ENCODE measurements at places on chromosomes 12 and 14.

DNA sequence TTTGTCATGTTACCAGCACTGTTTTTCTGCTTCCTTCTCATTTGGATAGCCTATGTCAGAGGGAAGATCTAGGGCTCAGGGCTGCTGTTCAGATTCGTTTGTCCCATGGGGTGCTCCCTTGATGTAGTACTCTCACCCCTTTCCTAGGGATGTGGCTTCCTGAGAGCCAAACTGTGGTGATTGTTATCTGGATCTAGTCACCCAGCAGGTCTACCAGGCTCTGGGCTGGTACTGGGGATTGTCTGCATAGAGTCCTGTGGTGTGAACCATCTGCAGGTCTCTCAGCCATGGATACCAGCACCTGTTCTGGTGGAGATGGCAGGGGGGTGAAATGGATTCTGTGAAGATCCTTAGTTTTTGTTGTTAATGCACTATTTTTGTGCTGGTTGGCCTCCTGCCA lies 5.5 kb upstream of the SERPINA11 start:
- no peak for DNase-seq

DNA sequence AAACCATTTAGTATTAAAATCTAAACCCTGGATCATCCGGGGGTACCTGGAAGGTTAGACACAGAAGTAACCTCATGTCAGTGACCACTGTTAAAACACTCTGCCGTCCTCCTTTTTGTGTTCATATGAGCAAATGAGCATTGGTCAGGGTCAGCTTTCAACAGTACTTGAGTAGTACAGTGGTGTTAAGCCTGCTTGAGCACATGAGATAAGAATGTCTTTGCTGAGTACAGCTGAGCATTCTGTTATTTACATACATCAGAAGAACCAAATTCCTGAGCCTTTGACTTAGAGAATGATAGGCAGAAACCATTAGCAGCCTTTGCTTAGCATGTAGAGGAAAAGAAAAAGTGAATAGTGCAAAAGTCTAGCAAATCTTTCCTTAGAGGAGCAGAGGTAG lies 38.6 kb upstream of the LRTM2 start:
- no peak for DNase-seq

- no peak for DNase-seq
Observed at GRCh38 chr14:22870811-22871223, 723 bp upstream of the LRP10 start.

DNA sequence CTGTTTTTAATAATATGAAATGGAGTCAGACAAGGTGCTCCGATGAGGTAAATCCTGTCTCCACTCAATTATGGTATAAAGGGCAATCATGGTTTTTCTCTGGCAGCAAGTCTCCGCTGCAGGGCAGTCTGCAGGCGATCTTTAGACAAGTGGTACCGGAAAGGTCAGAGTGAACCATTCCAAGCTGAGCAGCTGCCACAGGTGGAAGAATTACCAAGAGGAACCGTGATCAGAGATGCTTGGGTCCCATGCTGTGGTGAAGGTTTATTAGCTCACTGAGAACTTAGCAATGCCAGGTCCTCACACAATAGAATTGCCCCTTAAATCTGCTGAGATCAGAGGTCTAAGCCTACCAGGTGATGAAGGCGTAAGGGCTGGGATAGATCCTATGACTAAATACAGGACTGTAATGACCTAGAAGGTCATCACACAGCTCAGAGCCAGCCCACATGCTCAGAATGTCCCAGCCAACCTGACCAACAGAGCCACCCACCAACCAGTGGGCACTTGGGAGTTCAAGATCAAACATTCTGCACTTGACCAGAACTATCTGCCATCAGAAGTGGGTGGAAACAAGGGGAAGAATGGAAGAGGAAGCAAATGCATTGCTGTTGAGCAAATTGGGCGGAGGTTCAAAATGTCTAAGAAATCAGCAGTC lies 175.2 kb upstream of the BCL2L14 start:
- DNase-seq, result no peak

DNA sequence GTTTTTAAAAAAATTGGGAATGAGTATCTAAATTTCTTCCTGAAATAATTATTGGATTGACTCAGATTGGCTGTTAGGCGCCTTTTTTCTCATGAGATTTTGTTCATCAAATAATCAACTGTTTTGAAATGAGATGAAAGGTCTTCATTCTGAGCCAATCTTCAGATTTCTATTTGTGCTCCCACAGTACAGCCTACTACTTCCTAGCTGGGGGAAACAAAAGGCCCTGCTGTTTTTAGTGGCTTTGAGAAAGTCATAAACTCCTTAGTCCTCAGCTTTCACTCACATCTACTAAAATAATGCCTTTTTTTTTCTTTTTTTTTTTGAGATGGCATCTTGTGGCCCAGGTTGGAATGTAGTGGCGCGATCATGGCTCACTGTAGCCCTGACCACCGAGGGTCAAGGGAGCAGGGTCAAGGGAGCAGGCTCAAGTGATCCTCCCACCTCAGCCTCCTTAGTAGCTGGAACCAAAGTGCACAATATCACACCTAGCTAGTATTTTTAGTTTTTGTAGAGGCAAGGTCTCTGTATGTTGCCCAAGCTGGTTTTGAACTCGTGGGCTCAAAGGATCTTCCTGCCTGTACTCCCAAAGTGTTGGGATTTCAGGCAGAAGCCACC lies 15.2 kb downstream of the NACA start:
- DNase-seq, result no peak

GRCh38 chr12:79964100-79964627 lies 29.3 kb upstream of the PPP1R12A start:
- DNase-seq, result no peak

GRCh38 chr14:55301437-55302121 lies 30.4 kb downstream of the FBXO34 start:
- DNase-seq, result peak; percentile 23

GRCh38 chr12:49014547-49014946 lies 4.0 kb downstream of the PRKAG1 start:
- DNase-seq, result no peak

GRCh38 chr14:78836777-78837176 lies 666.6 kb downstream of the NRXN3 start:
- DNase-seq, result peak; percentile 17

DNA sequence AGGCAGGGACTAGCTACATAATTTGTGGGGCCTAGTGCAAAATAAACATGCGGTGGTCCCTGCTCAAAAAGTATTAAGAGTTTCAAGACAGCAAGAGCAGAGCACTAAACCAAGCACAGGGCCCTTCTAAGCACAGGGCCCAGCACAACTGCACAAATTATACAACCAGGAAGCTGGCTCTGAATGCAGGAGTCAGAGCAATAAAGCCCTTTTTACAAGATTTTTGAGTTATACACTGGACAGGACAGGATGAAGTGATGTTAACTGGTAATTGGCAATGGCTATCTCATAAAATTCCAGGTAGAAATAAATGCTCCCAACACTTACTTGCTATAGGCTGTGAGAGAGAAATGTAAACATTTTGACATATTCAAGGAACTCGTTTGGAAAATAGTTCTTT lies 86.2 kb upstream of the GPHB5 start:
- DNase-seq, result no peak

DNA sequence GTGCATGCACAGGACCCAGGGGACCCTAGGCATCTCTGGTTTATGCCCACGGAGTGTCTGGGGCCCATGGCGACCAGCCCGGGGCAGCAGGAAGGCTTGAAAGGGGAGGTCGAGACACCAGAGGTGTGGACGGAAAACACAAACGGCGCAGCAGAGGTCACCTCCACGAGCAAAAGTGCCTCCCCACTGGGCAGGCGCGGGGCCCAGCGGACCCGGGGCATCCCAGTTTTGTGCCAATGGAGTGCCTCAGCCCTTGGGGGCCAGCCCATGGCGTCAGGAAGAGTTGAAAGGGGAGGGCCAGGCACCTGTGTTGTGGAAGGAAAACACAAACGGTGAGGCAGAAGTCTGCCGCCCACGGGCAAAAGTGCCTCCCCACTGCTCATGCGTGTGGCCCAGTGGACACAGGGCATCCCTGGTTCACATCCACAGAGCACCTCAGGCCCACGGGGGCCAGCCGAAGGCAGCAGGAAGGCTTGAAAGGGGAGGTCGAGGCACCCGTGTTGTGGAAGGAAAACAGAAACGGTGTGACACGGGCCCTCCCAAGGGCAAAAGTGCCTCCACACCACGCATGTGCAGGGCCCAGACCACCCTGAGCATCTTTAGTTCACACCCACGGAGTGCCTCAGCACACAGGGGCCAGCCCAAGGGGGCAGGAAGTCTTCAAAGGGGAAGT lies 378.8 kb downstream of the ALG10 start:
- DNase-seq, result peak; percentile 6

DNA sequence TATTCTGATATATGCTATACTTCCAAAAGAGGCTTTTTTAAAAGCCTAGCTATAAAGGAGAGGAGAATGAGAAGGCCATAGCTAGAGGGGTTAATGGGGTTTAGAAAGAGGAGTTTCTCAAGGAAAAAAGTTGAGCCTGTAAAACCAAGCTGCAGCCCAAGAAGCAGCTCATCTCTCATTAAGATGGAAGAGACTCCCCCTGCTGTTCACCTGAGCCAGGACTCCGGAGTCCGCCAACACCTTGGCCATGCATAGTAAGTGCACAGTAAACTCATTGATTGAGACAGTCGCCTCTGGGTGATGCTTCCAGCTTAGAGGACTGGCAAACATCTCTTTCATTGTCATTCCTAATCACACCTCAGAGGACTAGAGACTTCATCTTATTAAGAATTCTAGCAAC lies 46.2 kb downstream of the ANO2 start:
- DNase-seq, result no peak

GRCh38 chr12:32583534-32583933 lies 95.6 kb upstream of the DNM1L start:
- no peak for DNase-seq

GRCh38 chr14:103519837-103520212 lies 2.8 kb downstream of the CKB start:
- peak; percentile 45 for DNase-seq

DNA sequence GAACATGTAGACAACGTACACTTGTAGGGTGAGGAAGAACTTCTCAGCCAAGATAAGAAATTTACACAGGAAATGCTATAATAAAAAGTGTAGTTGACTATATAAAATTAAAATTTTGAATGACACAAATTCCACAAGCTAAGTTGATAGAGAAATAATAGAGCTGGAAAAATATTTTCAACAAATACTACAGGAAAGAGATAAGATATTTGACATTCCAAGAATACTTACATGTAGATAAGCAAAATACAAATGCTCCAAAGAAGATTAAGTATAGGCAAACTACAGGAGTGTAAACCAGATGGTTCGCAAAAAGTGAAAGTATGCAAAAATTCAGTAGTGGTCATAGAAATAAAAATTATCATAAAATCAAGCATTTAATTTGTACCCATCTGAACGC lies 49.2 kb upstream of the ANP32D start:
- DNase-seq, result no peak

GRCh38 chr14:85471156-85471555 lies 58.8 kb upstream of the FLRT2 start:
- DNase-seq, result no peak

- no peak for DNase-seq
Observed at GRCh38 chr12:59859171-59859510, 263.3 kb downstream of the SLC16A7 start.

- DNase-seq, result no peak
Observed at GRCh38 chr12:103698752-103699560, 111.9 kb downstream of the STAB2 start.

GRCh38 chr14:81427348-81428058 lies 27.4 kb upstream of the STON2 start:
- peak; percentile 58 for DNase-seq

DNA sequence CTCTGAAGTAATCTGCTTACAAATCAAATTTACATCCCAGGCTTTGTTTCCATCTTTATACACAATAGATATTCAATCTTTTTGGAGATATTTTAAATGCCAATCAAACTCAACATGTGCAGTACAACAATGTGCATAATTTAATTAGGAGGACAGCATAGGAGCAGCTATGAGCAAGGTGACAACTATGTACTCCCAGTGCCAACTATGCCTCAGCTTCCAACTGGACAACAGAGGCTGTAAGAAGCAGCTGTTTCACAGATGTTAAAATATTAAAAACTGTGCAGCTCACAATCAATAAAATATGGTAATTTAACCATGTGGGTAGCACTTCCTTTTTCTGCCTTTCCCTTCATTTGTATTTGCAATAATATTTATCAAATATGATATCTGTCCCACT lies 99.9 kb downstream of the ST8SIA1 start:
- no peak for DNase-seq

- no peak for DNase-seq
Observed at GRCh38 chr14:56494167-56494566, 85.4 kb upstream of the TMEM260 start.

- DNase-seq, result no peak
Observed at GRCh38 chr12:92558806-92559205, 144.0 kb upstream of the PLEKHG7 start.

- DNase-seq, result no peak
Observed at GRCh38 chr12:108302016-108302402, 37.1 kb downstream of the CMKLR1 start.

GRCh38 chr12:40436564-40436963 lies 211.8 kb downstream of the LRRK2 start:
- no peak for DNase-seq

- DNase-seq, result no peak
Observed at GRCh38 chr12:109871668-109872314, 8.6 kb downstream of the GLTP start.

GRCh38 chr14:103529383-103530365 lies 678 bp downstream of the TRMT61A start:
- peak; percentile 23 for DNase-seq

GRCh38 chr14:50801706-50802105 lies 29.3 kb downstream of the NIN start:
- no peak for DNase-seq

Data from femur (tissue), 1 donor.